ENCODE measurements at places on chromosomes 2 and 18.

DNA sequence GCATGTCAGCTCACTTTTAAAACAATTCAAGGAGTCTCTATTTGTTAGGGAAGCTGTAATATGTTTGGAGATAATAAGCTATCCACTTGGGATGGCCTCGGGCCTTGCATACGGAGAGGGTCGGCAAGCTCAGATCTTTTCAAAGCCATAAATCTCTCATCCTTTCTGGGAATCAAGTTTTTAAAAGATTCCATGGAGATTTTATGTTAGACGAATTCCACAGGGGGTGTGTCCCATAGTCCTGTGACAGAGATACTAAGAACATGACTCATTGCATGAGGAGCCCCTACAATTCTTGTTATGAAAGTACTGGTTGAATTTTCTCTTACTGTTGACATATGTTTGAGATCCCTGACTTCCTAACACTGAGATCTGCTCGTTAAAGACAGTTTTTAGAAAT, 108.7 kb downstream of the FEZ2 start:
- DNase-seq: no peak

DNA sequence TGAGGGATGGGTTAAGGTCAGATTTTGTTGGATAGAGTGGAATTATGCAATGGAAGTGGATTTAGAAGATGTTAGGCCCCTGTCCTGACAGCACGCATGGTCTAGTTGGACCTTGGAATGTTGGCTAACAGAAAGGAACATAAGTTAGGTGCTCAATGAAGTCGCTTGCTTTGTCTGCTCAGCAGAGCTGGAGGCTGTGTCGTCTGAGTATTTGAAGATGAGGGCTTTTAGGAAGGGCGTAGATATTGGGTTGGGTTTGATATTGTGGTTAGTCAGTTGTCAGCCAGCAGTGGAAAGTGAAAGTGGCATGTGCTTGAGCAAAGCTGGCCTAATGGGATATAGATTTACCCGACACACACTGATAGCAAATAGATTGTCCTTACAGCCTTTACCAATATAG, 239.3 kb downstream of the PRKCE start:
- no peak for DNase-seq

DNA sequence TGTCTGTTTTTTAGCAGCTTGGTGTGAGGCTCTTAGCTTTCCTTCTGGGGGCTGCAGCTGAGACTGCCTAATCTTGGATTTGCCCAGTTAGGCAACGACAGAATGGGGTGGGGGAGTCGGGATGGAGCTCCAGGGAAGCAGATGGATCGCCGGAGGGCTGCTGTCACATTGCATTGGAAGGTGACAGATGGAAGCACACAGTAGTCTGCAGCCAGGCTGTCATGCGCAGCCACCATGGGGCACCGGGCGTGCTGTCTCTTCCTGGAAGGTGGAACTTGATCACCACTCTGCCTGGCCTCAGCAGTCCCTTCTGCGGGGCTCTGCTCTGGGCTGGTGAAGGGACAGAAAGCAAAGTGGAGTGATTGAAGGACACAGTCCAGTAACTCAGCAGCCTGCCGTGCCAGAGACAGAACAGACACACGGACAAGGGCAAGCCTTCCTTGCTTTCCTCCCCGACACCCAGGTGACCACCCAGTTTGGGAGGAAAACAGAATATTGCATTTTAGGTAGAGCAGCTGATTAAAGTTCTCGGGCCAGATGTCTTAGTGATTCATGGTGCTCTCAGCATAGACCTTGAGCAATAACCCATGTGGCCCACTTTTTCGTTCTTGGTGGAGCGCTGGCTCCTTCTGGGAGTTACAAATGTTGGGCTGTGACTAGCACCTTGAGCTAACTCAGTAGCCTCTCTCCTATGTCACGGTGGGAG, 40.9 kb downstream of the RNF144A start:
- no peak for DNase-seq

DNA sequence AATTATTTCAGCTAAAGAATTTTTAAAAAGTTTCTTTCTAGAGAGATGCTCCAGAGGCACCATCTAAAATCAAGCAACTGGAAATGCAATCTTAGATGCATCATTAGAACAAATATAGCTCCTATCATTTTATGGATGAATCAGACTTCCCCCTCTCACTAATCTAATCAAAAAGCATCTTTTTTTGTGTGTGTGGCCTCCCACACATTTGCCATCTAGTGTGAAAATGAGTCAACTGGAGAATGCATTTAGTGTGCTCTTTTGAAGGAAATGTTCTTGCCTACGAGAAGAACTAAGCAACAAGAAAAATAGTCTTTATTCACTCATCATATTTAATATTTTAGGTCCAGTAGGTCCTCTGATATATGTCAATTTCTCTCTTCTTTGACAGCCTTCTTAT, 39.5 kb upstream of the FIGN start:
- DNase-seq: no peak

- DNase-seq: no peak
Measured at GRCh38 chr2:232458051-232458660, 2.2 kb downstream of the ALPI start.

GRCh38 chr2:124607679-124608078, 582.6 kb downstream of the CNTNAP5 start:
- DNase-seq: no peak

GRCh38 chr2:19870792-19871191, 31.0 kb downstream of the TTC32 start:
- no peak for DNase-seq

Measured in GM19239 (cell line).